ENCODE measurements at places on chromosomes 5 and 9.
A peak's percentile ranks its signal among the peaks of the same experiment; 100 is the strongest.

DNA sequence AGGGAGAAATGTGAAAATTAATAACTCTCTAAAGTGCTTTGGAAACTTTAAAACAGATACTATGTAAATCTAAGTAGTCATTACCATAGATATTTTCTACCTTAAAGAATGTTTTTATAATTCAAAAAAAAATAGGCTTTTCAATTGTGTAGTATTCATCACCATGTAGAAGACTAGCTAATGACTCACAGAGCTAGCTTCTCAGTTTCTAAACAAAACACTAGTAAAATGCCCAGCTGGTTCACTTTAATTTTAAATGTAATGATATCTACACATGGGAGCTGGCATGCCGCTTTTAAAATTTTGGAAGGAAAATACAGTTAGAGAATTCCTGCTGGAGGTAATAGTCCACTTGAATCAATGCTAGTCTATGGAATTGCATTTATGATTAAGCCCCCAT lies 509.8 kb downstream of the CSNK1G3 start:
- peak; percentile 4 for DNase-seq

DNA sequence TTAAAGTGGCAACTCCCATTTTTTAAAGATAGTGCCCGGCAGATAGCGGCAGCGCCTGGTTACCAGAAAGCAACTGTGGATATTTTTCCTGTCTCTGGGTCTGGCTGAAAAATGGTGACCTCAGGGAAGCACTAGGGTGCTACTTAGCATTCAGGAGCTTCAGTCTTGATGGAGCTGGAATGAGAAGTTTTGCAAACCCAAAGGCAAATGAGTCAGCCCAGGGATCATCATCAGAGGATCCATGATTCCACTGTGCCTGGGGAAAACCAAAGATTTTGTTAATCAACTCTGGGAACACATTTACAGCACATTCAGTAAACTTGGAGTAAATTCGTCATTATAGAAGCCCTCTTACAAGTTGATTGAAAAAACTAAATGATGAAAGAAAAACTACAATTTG lies 26.7 kb downstream of the F2R start:
- DNase-seq = peak; percentile 68

- DNase-seq = peak; percentile 60
These were observed 33.8 kb upstream of the ANXA2R start for GRCh38 chr5:43073597-43074546.

GRCh38 chr9:13360188-13360587 lies 80.7 kb upstream of the MPDZ start:
- DNase-seq = peak; percentile 12

- DNase-seq = no peak
These were observed 127.1 kb downstream of the BNC2 start for GRCh38 chr9:16743375-16743774.

- DNase-seq = peak; percentile 94
These were observed 21.0 kb upstream of the GSN start for GRCh38 chr9:121246821-121247561.

DNA sequence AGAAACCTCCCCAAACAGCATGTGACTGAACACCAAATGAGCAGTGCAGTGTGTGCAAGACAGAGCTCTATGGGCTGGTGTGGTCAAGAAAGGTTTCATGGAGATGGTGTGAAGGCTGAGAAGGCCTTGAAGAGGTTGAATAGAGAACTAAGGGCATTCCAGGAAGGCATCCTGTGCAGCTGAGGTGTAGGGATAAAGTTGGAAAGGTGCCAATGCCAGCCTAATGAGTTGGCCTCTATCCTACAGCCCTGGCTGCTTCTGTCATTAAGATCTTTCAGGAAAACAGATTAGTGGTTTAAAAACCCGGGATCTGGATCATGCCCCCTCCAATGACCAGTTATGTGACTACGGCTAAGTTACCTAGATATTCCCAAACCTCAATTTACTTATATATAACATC lies 4.0 kb downstream of the HDAC3 start:
- DNase-seq = no peak

- DNase-seq = peak; percentile 56
These were observed 136.5 kb upstream of the STK32A start for GRCh38 chr5:147098233-147098790.

GRCh38 chr5:70440-70839 lies 21.5 kb upstream of the PLEKHG4B start:
- DNase-seq = no peak

DNA sequence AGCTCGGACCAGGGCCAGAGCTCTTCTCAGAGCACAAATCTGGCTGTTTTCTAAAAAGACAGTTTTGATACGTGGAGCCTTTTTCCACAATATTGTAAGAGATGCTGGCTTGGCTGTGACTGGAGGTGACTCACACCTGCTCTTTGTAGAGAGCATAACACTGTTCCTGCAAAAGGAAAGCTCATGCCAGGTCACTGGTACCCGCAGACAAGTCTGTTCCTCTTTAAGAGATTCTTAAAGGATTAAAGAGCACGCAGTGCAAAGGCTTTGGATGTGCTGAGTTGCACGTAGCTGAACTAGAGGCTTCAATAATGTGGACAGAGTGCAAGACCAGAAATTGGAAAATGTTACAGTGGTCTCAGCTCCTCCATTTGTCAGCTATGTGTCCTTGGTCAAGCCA lies 19.0 kb downstream of the ACTL7B start:
- DNase-seq = peak; percentile 24

DNA sequence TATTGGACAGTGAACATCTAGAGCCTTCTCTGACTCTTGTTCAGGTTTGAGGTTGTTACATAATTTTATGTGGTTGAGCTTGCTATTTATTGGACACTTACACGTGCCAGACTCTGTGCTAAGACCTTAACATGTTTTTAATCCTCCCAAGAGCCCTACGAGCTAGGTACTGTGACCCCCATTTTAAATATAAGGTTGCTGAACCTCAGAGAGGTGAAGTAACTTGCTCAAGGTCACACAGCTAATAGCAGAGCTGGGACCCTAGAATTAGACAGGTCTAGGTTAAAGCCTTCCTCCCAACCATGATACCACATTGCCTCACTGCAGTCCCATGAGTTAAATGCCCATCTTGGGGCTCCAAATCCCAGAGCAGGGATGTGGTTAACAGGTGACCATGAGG lies 135.7 kb upstream of the PITX1 start:
- no peak for DNase-seq

DNA sequence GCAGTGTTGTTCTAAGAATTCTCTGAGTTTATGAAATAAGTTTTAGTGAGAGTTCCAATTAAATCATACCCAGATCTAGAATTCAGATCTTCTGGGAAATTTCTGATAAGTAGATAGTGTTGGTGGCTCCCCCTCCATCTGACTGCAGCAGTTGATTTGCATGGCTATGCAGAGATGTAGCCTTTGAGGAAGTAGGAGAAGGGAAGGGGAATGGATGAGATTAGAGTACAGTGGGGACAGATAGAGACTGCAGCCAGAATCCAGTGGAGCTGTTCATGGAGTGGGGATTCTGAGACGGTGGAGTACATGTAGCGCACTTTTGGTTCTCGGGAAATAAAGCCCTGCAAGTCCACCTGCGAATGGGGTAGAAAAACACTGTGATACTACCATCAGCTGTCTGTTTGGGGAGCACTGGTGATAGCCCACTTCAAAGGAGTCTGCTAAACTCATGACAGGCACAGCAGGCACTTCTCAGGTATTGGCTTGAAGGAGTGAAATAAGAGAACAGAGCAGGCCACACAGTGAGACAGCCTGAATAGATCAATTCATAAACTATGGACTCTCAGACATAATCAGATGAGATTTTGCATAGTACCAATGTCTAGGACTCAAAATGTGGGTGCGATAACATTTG lies 96.8 kb downstream of the ALDH1A1 start:
- DNase-seq = no peak

DNA sequence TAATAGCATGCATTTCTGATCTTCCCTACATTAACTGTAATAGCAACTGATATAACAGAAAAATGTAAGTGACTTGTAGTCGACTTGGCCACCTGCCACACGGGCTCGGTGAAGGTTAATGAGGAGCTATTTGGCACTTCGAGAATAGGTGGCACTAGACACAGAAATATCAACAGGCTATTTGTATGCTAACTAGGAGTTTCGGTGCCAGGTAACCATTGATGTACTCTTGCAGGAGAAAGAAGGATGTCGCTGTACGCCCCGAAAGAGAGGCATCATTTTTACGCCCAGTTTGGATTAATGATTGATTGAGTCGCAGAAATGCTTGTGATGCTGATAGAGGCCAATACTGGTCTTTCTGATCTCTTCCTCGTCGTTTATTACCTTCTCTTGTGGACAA lies 516 bp upstream of the DMRT2 start:
- no peak for DNase-seq

DNA sequence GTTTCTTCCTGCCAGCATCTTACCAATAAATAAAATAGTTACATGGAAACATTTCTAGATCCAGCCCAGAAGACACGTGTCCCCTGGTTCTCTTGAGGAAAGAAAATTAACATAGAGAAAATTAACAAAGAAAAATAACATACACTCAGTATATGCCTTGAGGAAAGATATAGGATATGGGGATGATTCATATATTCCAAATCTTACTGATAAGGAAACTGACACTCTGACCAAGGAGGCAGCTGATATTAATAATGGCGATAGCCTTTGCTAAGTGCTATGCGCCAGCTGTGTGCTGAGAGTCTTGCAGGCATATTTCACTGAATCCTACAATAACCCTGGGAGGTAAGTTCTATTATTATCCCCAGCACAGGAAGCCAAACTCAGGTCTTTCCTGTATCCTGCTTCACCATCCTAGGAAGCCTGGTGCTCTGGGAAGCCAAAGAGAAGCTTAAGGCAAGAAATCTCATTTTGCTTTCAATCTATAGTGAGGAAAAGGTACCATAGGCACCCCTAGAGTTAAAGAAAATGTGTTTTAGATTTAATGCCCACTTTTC lies 302.7 kb upstream of the NREP start:
- no peak for DNase-seq

DNA sequence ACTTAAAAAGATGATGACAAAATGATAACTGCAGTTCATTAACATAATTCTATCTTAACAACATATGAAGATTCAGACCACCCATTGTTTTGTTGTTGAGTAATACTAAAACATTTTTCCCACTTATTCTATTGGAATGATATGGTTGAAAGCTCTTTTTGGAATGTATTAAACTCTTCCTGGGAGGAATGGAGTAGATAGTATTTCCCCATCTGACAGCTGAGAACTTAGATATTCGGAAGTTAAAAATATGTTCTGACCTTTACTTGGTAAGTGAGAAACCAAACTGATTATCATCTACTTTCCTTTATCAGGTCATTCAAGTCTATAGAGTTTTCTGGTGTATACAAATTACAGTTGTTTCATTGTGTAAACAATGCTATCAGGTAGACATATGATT lies 452.9 kb downstream of the CSNK1G3 start:
- DNase-seq = peak; percentile 2

DNA sequence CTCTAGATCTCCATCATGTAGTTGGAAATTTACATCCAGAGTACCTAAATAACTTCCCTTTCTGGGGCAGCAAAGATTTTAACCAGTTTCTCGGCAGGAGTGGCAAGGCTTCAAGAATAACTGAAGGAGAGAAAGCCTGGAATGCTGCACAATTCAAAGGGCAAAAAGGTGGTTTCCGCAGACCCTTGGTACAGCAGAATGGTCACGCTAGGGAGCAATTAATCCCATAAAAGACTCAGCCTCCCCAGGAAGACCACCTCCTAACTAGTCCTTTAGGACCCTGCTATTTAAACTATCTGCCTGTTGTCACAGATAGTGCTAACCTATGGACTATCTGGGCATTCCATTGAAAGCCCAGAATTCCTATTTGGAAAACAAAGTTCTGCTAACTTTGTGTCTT lies 3.6 kb downstream of the HTR1A start:
- DNase-seq = no peak

DNA sequence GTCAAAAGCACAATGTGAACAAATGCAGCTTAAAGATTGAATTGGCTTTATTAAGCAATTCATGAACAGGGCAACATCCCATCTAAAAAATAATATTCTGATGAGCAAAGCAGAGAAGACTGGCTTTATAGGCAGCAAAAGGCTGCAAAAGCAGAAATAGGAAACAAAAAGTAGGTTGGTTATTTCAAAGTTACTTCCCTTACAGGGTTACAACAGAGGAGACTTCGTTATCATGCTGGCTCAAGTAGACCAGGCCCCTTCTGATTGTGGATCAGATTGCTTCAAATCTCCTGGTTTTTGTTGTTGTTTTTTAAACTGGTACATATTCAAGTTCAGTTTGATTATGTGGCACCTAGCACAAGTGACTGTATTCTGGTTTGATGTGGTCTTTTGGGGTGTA lies 73.1 kb downstream of the MAN2A1 start:
- no peak for DNase-seq

DNA sequence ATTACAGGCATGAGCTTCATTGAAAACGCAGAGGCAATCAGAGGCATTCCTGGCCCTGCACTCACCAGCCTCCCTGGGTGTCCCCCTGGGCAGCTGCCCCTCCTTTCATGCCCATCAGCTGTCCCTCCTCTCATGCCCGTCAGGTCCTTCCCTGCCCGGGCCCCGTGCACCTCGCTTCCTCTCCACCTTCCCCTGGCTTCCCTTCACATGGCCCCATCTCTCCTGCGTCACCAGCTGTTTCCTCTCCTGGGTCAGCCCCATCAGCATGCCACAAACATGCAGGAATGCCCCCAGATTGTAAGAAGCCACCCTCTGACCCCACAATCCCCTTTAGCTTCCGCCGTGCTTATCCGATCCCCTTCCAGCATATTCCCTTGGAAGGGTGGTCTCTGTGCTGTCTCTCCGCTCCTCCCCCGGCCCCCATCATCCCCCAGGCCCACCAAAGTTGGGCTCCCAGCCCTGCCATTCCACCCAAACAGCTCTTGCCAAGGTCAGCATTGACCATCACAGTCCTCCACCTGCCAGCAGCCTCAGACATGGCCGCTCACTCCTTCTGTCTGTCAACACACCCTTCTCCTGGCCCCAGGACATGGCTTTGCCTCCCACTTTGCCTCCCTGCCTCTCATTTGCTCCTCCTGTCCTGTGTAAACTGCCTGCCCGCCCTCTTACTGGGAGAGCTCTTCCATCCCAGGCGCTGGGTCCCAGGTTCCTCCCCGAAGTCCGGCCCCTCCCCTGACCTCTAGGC lies 98.6 kb upstream of the IER5L start:
- DNase-seq = no peak

GRCh38 chr5:173278172-173278571 lies 43.2 kb upstream of the NKX2-5 start:
- DNase-seq = peak; percentile 13

- peak; percentile 3 for DNase-seq
These were observed 82.1 kb upstream of the IL33 start for GRCh38 chr9:6133346-6134063.

- DNase-seq = no peak
These were observed 228.5 kb downstream of the PAPPA start for GRCh38 chr9:116382053-116382452.

GRCh38 chr5:88238732-88239131 lies 29.9 kb downstream of the TMEM161B start:
- DNase-seq = no peak

GRCh38 chr9:131621551-131622358 lies 76.4 kb downstream of the PRRT1B start:
- no peak for DNase-seq

- no peak for DNase-seq
These were observed 3.7 kb downstream of the ADGRV1 start for GRCh38 chr5:90562341-90562740.

Measured in EH (cell line).